ENCODE measurements at places on chromosomes 12 and 14.

DNA sequence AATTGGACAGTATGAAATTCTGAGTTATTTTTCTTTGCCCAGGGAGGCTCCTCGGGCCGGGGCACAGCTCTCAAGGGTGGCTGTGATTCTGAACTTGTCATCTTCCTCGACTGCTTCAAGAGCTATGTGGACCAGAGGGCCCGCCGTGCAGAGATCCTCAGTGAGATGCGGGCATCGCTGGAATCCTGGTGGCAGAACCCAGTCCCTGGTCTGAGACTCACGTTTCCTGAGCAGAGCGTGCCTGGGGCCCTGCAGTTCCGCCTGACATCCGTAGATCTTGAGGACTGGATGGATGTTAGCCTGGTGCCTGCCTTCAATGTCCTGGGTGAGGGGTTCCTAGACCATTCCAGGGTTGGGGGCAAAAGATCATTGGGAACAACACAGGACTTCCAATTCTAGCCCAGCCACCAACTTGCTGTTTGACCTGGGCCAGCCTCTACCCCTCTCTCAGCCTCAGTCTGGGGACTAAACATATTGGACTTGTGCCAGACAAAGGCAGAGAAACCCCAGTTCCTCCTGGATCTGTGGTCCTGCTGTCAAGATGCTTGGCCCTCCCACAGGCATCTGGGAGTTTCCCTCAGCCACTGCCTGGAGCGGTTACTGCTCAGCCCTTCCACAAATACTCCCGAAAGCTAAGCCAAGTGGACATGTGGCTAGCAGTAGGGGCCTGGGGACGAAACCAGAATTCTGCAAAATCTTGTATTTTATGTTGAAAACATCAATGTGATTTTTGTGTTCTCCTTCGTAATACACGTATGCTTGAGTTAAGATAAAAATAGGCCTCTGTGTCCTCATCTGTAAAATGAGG lies 3.5 kb downstream of the OAS3 start:
- no peak for DNase-seq

- peak; percentile 99 for DNase-seq
Observed at GRCh38 chr14:90454041-90455000, 57.5 kb downstream of the CALM1 start.

DNA sequence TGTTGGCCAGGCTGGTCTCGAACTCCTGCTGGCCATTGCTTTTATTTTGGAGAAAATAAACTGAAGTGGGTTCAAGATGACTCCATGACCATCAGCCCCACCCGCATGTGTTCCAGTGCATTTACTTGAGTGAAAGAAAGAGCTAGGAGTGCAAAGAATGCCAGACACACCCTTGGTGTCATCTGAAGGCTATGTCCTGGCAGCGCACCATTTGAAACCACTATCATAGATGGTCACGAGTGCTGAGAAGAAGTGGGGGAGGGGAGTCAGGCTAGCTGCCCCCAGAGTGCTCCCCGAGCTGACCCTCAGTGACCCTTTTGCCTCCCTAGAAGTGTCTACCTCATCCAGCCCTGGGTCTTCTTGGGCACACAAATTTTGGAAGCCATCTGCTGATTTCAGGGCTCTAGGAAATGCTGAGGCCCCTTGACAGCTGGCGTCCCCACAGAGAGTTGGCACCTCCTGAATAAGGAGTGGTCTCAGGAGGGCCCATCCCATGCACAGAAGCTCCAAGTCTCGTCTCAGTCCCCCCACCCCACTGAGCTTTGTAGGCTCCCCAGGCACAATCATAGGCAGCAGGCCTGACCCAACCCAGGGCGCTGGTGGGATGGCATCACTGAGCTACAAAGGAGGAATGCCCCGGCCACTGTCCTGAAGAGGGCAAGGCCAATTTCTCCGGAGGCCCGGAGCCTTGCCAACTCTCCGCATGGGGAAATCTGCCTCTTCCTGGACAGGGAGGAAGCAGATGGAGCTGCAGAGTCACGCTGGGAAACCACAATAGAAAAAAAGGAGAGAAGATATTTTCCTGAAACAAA lies 28.0 kb downstream of the PXN start:
- DNase-seq: no peak

GRCh38 chr12:5078423-5078822 lies 34.7 kb downstream of the KCNA5 start:
- no peak for DNase-seq

DNA sequence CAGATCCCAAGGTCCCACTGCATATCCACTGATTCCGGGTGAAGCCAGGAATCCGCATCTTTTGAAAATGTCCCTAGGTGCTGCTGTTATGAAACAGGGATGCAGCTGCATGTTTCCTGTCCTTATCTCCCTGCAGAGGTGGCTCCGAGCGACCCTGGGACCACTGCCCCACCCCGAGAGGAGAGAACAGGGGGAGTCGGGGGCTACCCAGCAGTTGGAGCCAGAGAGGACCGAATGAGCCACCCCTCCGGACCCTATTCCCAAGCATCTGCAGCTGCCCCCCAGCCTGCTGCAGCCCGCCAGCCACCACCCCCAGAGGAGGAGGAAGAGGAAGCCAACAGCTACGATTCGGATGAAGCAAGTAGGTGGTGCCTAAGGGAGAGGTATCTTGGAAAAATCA lies 30.3 kb upstream of the OAS1 start:
- no peak for DNase-seq

GRCh38 chr12:122355706-122356105 lies 66.8 kb downstream of the CLIP1 start:
- no peak for DNase-seq

DNA sequence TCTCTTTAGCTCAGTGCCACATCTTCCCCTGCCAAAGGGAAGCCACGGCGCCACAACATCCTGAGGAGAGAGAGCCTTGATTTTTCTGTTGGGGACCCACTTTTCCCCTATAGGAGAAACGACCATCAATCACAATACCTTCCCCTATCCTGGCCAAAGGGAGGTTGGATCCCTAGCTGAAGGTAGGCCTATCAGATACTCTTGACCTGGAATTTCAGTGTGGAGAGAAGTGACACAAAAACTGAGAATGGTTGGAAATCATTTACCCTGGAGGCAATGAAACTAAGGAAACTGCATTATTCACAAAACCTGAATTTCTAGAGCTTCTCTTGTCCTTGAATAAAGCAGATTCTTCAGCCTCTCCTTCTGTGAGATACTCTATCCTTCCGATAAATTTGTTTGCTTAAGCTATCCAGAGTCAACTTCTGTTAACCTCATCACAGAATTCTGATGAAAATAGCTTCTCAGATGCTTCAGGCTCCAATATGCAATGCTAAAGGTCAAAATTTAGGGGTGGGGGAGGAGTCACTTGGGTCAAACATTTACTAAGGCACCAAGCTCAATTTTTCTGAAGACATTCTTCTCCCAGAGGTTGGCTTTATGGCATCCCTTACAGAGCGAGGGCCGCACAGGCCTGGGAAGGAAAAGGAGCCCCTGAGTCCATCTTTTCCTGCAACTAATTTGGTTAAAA lies 27.0 kb upstream of the DUSP6 start:
- DNase-seq: peak; percentile 61

DNA sequence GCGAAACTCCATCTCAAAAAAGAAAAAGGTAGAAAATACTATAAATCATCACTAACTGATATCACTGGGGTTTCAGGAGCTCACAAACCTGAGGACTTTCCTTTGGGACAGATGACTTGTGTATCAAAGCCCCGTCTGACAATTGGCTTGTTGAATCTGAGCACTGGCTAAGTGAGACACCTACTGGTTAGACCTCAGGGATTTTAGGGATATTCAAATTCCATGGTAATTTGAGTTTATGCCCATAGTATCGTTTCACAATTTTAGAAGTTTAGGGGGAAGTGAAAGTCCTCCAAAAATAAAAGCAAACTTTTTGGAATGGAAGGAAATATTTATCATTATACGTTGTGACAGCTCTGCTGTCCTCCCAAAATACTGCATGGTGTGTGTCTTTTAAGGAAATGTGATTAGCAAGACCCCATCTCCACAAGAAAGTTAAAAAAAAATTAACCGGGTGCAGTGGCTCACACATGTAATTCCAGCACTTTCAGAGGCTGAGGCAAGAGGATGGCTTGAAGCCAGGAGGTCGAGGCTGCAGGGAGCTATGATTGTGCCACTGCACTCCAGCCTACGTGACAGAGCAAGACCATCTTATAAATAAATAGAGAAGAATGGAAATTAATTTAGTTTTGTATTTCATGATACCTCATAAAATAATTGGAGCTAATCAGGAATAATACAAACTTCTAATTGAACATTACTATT lies 49.2 kb downstream of the FBXL14 start:
- DNase-seq: peak; percentile 33

DNA sequence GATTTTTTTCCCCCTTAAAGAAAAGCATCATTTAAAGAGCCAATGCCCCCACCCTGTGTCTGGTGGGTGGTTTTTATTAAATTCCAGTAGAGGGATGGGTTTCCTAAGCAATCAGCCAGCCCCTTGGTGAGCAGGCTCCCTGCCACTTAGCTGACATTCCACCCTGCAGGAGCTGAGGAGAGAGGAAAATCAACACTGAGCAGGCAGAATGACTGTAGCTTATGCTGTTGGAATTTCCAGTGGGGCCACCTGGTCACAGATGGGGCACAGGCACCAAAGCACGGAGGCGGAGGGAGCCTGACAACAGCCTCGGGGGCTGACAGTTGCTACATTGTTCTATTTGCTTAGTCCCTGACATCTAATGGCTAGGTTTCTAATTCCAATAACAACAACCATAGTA lies 127.7 kb downstream of the TMEM30B start:
- peak; percentile 77 for DNase-seq

GRCh38 chr14:20384886-20385285 lies 28.4 kb downstream of the TEP1 start:
- no peak for DNase-seq

GRCh38 chr14:96263347-96264199 lies 7.6 kb downstream of the BDKRB1 start:
- DNase-seq: no peak

DNA sequence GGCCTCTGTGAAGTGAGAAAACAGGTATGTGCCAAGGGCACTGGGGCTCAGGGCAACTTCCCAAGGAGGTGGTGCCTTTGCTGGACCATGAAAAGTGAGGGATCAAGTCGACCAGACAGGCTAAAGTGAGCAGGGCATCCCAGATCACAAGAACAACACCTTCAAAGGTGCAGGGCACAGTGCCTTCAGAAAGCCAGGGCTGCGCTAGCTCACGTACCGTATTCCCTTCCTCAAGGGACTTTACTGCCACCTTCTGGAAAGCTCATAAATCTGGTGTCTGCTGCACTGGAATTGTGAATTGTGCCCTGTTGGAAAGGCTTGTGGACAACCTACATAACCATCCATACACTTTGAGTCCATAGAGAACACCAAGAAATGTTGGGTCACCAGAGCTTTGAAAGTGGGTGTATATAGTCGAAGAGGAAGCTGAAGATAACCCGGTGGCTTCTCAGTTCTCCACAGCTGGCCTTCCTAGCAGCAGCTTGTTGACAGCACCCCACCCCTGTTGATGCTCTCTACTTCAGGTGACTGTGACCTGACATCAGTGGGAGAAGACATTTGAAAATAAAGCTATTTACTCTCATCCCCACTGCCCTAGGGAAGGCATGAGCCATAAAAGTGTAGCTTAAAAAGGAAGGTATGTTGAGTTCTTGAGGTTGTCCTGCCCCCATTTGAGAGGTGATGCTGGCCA lies 24.5 kb downstream of the FIGNL2 start:
- DNase-seq: peak; percentile 83

DNA sequence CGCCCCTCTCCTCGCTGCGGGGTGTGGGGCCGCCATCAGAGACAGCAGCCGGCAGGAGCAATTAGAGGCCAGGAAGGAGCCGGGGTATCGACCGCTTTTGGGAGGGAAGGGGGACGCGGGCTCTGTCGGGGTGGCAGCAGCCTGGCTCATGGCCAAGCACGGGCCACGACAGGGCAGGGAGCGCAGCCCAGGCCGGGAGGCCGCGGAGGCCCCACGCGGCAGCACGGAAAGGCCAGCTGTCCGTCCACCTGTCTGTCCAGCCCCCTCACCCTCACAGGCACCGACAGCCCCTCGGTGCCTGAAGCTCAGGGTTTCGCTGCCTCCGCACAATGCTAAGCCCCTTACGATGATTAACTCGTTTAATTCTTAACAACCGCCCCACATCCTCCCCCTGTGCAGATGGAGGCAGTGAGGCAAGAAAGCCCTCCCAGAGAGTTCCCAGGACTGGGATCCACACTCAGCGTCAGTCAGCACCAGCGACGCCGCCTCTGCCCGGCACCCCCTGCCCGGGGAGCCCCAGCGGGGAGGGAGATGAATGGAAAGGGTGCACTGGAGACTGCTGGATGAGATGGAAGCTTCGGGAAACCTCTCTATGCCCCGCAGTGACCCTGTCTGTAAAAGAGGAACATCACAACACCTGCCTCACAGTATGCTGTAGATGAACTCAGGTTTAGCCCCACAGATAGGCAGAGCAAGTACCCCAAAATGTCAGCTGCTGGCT lies 23.7 kb downstream of the NCOR2 start:
- no peak for DNase-seq

GRCh38 chr14:69699748-69700303 lies 67.1 kb upstream of the SRSF5 start:
- no peak for DNase-seq

DNA sequence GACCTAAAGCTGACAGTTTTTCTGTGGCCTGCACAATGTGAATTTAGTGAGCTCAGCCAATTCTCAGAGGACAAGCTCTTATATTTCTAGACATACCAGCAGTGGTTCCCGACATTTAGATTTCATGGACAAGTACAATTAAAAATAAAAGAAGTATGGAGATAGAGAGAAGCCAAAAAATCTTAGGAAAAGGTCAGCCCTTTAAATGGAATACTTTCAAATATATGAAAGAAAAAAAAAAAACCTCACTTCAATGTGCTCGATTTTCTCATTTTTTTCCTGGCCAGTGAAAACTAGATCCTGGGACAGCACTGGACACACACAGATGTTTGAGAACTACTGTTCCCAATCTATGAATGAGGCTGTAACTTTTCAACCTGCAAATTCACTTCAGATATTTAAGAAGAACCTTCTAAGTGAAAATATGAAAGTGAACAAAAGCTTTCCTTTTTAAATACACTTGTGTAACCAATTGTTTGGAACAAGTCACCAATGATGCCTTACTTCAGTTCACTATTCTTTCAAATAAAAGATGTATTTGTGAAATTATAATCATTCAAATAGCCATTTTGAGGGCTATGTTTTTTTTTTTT lies 109.4 kb downstream of the SLC38A1 start:
- DNase-seq: no peak

GRCh38 chr12:95385246-95386035 lies 88.5 kb upstream of the METAP2 start:
- peak; percentile 11 for DNase-seq

DNA sequence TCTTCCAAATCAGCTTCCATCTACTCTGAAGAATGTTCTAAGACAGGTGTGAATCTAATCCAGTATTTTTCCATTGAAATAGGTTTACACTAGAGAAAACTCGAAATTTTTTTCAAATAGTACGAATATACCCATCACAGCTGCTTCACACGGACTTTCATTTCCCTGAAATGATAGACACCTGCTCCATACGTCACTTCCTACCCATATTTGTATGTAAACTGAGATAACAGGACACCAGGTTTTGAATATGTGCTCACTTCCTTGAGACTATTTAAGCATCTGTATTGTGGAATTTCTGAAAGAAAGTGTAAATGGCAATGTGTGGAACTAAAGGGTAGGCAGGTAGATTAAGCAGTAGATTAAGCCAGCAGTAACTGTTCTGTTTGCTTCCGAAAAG lies 13.4 kb upstream of the ITPR2 start:
- DNase-seq: no peak

GRCh38 chr12:122610911-122611310 lies 83.9 kb downstream of the KNTC1 start:
- no peak for DNase-seq
